ENCODE measurements at places on chromosomes 2 and 18. TPM values are rescaled to one million over a fixed set of nuclear protein-coding genes. Genes with fewer than 3 reads are reported as not detected.

Gene RIT2
- total RNA-seq: not detected

Gene OTX1
- total RNA-seq: 16.0 TPM

- DNase-seq: no peak
Measured at GRCh38 chr2:129864719-129865118, 114.7 kb upstream of the RAB6C start.

GRCh38 chr2:128196471-128196931, 105.5 kb downstream of the UGGT1 start:
- no peak for DNase-seq

- no peak for DNase-seq
Measured at GRCh38 chr2:120277505-120278205, 25.0 kb downstream of the RALB start.

DNA sequence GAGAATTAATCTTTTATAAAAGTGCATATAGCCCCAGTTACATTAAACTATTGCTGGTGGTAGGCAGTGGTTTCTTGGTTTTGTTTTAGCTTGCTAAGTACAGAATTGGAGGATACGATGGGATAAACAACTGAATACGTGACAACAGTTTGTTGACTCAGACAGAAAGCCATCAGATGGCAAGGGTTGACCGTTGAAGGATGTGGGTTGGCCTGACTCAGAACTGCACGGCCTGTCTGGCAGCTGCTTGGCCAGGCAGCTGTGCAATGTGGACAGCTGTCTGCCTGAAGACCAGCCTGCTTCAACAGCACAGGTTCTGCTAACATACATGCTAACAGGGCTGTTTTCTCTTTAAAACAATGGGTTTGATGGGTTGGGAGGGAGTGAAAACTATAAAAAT, 46.6 kb downstream of the PRKRA start:
- no peak for DNase-seq

DNA sequence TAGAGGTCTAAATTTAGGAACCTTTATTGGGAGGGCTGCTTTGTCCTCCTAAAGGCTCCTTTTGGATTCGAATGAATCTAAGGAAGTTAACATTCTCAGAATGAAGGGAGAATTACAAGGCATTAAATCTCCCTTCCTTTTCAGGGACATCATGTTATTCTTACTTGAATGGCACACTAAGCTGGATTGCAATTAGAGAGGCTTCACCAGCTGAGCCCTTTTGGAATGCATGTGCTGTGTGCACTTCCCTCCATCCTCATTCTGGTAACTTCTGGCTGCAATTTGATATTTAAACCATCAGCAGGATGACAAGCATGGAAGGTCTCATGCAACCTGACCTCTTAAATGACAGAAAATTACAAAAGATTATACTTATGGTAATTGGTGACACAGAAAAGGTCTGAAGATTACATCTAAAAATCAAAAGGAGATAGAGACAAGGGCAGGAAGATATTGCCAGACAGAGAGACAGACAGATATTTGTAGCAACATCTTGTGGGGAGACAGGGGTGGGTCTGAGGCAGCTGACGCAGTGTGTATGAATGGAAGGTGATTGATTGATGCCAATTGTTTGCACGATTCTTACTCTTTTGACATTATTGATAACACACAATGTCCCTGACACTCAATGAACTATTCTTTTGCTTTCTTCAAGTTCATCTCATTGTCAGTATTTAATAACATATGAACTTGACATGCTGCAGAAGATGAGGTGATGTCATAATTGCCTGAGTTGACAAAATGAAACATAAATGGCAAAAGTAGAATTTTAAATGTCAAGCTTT, 570.8 kb upstream of the GYPC start:
- DNase-seq: no peak

DNA sequence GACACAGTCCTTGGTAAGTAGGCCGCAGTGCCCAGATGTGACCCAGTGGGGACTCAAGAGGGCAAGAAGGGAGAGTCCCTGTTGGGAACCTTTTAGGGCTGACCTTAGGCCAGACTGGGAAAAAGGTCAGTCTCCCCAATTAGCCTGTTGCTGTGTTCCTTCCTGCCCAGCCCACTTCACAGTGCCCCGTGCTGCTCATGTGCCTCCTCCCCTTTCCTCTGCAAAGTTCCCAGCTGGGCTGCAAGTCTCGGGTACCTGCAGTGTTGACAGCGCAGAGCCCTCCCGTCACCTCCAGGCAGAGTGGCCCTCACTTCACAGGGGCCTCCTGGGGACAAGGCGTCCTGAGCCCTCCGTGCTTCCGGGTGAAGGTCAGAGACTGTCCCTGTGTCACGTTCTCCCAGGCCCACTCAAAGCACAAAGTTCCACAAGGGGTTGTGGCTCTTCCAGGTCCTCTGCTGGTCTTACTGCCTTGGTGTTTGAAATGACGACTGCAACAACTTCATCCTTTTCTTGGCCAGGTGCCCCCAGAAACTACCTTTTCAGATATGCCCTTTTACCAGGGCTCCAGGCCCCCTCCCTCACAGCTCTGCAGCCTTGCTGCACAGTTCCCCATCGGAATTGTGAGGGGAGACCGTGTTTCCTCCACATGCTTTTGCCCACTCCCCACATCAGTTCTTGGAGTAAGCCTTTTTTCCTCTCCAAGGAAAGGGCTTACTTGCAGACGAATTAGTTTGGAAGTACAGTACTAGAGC, 225.8 kb downstream of the ALPK2 start:
- no peak for DNase-seq

DNA sequence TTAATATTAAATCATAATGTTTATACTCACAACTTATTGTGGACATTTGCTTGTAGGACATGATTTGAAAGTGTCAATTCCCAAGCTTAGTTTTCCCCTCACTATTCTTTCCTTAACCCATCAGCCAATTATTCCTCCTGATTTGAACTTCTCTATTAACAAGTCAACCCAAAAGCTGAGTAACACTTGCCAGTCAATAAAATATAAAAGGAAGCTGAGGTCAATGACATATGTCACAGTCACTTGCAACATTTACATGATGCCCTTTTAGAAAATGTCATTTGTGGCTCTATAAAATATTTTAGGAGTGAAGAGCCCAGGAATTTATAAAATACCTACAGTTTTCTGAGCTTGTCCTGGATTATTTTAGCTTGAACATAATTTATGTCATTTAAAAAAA, 7.2 kb downstream of the CCDC68 start:
- DNase-seq: no peak

GRCh38 chr2:180367815-180368214, 360.7 kb upstream of the CWC22 start:
- DNase-seq: no peak

- DNase-seq: no peak
Measured at GRCh38 chr18:51516478-51517038, 319.1 kb upstream of the MEX3C start.

DNA sequence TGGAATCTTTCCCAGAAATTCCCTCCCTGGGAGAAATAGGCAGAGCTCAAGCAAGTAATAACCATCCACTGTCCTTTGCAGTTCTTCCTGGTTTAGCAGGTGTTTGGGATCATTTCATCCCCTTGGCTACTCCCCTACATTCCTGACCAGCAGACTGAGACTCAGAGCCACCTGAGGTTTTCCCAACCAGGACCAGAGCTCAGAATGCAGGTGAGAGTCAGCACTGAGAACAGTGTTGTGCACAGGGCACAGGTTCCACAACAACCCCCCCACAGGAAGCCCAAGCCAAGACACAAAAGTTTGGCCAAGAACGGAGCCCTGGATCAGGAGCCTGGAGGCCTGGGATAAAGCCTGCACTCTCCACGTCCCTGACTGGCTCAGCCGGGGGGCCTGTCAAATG, 21.0 kb upstream of the LOXHD1 start:
- DNase-seq: no peak

GRCh38 chr2:54240515-54241469, 15.2 kb downstream of the TSPYL6 start:
- DNase-seq: no peak

Measured in Caco-2 (cell line).